DMS53 (cell line): ENCODE measurements at places on chromosomes 16 and 17.

DNA sequence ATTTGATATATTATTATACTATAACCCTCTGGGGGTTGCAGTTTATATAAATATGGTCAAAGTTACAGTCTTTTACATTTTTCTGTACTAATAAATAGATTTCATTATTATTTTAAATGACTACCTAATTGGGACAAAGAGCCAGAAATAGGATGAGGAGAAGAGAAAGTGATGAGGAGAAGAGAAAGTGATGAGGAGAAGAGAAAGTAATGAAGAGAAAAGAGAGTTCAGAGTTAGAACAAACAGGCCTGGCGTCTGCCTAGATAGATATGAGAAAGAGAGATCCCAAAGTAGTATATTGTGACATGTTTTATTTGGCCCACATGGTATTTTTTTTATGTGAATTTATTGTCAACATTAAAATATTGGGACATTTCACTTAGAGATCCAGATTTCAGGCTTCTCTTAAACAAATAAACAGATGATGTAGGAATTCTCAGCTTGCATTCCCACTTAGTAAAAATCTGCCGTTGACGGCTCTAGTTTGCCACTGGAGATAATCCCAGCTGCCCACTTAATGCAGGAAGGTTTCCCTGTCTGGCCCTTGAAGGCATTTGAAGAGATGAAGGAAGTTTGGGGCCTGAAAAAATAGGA, 210.7 kb downstream of the STX8 start:
- DNase-seq: no peak

DNA sequence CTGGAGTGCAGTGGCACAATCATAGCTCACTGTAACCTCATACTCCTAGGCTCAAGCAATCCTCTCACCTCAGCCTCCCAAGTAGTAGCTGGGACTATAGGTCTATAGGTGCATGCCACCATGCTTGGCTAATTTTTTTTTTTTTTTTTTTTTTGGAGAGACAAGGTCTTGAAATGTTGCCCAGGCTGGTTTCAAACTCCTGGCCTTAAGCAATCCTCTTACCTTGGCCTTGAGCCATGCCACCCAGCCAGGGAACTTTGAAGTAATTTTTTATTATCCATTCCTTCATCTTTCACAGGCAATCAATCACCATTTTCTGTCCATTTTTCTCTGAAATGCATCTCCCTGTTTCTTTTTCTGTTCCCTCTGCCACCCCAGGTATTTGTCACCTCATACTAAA, 6.3 kb upstream of the PSMD7 start:
- no peak for DNase-seq

- DNase-seq: no peak
Observed at GRCh38 chr17:59388069-59388556, 56.7 kb downstream of the YPEL2 start.

- no peak for DNase-seq
Observed at GRCh38 chr16:83171396-83171795, 544.6 kb downstream of the CDH13 start.

GRCh38 chr17:57048096-57048495, 37.0 kb upstream of the AKAP1 start:
- no peak for DNase-seq

DNA sequence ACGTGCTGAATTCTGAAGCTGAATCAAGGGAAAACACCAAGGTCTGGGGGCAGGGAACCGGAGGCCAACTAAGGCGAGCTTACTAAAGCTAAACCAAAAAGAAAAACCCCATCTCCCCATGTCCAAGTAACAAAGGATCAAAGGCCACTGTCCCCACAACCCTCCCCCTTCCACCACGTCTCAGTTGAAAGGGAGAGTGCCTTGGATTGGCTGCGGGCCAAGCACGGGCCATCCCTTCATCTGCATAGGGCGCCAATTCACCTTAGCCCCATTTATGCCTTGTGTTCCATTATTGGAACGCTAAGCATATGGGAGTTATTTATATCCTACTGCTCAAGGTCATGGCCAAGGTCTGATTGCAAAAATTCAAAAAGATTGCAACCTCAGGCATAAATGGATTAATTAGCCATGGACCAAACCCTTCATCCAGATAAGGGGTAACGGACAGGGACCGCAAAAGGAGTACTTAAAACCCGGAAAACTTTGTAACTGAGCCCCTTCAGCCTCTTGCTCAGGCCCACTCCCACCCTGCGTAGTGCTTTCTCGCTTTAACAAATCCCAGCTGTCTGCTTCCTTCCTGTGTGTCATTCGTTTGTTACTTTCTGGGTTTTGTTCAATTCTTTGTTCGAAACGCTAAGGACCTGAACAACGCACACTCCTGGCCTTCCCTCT, 740 bp upstream of the ATP6V0D1 start:
- peak; percentile 61 for DNase-seq

DNA sequence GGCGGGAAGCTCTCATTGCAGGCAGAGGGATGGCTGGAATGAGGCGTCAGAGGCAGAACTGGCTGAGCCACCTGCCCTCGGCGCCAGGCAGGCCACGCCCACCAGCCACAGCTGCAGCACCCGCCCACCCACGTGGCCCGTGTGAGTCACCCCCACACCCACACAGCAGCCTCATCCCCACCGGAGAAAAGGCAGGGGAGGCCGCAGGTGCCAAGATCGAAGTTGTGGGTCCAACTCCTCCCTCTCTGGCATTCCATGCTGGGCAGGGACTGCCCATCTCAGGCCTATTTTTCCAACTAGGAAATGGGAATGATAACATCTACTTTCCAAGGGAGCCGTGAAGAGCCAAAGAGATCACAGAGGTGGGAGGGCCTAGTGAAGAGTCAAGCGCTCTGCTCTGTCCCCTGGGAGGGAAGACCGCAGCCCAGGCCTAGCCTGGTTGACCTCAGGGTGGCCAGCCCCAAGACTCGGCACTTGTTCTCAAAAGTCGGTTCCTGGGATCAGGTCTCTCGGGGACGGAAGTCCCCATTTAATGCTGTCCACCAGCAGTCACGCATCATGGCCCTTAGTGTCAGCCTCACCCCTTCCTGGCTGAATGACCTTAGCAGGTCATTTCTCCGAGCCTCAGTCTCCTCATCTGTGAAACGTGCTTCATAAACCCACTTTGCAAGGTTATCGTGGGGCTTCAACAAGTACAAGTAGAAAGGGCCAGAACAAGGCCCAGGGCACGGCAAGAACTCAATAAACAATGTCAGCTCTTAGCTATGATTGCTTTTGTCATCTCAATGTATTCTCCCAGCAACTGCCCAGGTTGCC, at the start of gene TRPV3:
Gene TRPV3, minus strand, starts transcription at position 45 of the 816 bp plus-strand sequence. CDS start 2,962 bp downstream, outside the sequence.
- peak; percentile 89 for DNase-seq

DNA sequence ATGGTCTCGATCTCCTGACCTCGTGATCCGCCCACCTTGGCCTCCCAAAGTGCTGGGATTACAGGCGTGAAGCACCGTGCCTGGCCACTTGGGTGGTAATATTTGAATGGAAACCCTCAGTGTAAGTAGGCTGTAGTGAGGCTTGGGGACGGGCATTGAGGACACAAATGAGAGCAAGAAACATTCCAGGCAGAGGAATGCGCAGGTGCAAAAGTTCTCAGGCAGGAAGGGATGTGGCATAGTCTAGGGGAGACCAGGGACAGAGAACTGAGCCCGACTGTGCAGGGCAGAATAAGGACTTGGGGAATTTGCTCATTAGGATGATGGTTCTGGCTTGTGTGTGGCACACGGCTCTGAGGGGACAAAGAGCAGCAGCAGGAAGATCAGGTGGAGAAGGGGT, 54.8 kb downstream of the GRB2 start:
- no peak for DNase-seq

DNA sequence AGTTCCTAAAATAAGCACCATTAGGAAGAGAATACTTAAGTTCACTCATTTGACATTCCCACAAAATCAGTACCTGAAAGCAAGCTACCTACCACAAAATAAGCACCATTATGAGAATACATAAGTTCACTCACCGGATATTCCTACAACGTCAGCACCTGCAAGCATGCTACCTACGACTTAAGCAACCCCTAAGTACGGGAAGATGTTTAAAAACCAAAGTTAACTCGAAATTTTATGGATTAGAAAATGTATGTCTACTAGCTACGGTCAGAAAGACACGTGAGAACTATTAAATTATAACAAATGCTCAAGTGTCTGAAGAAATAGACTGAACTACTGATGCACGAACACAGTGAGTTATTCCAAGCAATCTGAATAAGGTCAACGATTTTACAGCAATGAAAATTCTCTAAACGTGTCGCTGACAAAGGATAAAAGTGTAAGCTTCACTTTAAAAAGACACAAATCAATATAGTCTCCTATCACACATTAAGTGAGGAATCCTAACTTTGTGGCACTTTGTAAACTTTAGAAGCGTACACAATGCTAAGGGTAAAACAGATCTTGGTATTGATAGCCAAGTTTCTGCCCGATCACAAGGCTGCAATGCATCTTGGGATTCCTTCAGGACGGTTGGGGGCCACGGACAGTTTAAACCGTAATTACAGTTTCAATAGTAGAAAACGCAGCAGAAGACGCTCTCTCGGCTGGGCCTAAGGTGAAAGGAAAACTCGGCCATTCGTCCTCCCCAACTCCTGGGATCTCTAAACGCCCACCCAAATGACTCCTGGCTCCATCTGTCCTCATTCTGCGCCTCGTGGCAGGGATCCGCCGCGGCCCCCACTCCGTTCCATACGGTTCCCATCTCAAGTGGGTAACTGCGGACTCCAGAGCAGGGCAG, 1.3 kb downstream of the GSPT1 start:
- peak; percentile 40 for DNase-seq

GRCh38 chr16:10581507-10581906, 1.1 kb upstream of the EMP2 start:
- no peak for DNase-seq

DNA sequence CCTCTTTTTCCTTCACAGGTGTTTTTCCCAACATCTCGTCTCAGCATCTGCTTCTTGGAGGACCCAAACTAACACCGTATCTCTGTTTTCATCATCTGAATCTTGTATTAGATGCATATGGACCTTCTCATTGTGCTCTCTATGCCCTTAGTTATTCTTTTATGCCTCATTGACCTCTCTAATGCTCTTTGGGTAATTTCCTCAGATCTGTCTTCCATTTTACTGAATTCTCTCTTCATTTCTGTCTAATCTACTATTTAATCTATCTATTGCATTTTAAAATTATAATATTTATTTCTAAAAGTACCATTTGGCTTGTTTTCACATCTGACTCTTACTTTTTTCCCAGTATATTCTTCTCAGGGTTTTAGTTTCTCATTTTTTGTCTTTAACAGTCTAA, 81.1 kb downstream of the PITPNC1 start:
- no peak for DNase-seq

DNA sequence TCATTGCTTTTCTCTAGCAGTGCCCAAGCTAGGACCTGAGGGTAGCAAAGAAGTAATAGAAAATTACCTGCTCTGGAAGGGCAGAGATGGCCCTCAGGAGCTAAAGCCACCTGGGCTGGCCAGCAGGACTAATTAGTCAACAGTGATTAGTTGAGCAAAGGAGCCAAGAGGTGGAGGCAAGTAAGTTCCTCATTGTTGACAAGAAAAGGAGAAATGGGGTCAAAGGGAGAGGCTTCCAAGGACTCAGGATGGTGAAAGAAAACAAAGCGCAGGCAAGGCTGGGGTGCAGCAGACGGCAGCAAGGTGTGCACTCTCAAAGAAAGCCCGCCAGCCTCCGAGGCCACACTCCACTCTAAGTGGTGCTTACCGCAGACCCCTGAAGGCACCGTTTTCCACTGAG, 44.6 kb downstream of the CMTM4 start:
- DNase-seq: no peak

DNA sequence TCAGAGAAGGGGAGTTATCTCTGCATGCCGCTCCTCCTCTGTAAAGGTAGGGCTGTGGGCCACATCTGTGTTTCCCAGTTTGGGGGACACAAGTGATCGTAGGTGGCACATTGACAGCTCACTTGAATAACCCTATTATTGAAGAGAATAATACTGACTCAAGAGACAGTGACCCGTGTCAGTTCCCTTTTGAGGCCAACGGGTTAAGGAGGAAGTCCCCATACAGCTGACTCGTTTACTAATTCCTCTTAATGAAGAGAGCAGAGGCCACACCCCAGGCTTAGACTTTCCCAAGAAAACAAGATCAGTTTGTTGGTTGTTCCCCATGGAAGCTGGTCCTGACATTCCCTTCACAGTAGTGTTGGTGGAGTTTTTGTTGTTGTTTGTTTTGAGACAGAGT, 33.0 kb downstream of the IL4R start:
- DNase-seq: no peak

GRCh38 chr17:520447-521182, 168.0 kb upstream of the RPH3AL start:
- no peak for DNase-seq

DNA sequence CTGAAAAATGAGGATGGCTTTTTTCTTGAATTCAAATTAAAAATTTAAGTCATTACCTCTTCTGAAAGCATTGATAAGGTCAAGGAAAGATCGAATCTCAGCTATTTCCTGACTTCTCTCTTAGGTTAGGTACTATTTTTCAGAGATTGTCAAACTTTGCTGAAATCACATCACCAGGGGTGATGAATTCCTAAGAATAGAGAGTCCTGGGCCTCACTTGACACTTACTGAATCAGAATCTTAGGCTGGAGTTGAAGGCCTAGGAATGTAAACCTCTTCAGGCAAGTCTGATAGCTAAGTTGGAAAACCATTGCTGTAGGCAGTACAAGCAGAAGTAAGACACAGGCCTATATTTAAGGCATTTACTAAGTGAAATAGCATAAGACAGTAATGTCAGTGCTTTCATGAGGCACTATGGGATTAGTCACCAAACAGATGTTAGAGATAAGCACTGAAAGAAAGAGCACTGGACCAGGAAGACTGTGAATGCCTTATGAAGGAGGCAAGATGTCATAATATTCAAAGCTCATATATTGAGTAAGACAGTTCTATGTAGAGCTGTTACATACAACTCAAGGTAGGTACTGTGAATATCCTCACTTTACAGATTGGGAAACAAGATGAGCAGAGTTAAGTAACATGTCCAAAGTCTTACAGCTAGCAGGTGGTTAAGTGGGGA, 21.5 kb downstream of the DCAF7 start:
- DNase-seq: no peak

GRCh38 chr16:25219070-25219737, 2.5 kb downstream of the AQP8 start:
- no peak for DNase-seq

DNA sequence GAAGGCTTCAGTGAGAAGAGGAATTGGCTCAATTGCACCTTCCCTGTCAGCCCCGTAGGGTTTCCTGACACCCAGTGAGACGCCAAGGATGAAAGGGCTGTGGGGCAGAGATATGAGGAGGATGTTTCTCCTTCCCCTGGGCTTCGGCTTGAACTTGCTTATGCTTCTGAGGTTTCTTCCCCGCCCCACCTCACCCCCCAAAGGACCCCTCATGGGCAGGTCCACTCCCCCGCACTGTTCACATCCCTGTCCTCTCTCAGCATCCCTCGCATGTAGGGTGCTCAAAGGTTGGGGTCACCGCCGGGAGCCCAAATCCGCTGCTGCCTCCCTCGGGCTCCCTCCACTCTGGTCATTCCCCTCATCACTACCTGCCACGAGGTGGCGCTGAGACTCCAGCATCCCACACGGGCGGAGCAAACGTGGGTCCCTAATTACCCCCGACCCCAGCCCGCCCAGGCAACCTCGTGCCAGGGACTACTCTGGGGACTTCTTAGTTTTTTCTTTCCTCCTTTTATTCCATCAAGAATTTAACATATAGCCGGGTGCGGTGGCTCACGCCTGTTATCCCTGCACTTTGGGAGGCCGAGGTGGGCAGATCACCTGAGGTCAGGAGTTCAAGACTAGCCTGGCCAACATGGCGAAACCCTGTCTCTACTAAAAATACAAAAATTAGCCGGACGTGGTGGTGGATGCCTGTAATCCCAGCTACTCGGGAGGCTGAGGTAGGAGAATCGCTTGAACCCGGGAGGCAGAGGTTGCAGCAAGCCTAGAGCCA, 3.3 kb upstream of the TRARG1 start:
- peak; percentile 35 for DNase-seq
